Inflammatory macrophage (primary cell): ENCODE measurements at places on chromosomes 5 and 9.

GRCh38 chr5:65822710-65823109 is 100.7 kb downstream of the NLN start:
- no peak for DNase-seq

- DNase-seq: no peak
Measured at GRCh38 chr5:58999804-59000203, 416.9 kb downstream of the RAB3C start.

DNA sequence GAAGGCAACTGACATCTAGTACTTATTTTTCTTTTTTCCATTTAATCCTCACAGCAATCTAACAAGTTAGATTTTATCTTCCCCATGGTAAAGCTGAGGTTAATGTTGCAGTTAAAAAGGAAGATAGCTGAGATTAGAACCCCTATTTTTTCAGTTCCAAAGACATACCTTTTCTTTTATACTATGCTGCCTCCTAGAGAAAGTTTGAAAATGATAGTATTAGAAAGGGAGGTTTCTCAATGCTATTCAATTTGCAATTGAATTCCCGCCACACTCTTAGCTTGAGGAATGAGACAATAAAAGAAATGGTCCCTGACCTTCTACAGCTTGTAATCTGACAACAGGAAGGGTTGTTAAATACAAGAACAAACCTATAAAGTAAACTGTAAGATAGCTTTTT is 195.9 kb upstream of the TRIM32 start:
- DNase-seq: no peak

GRCh38 chr9:98318834-98319478 is 63.5 kb upstream of the TBC1D2 start:
- no peak for DNase-seq

DNA sequence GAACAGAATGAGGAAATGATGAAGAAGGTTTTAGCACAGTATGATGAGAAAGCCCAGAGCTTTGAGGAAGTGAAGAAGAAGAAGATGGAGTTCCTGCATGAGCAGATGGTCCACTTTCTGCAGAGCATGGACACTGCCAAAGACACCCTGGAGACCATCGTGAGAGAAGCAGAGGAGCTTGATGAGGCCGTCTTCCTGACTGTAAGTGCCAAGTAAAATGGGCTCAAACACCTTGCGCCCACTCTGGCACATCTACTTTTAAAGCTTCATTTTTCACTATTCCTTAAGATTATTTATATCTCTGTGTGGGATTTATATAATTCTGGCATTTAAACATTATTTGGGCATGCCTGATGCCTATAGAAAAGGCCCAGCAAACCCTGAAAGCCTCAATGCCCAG is 55.6 kb downstream of the CMYA5 start:
- DNase-seq: no peak

- no peak for DNase-seq
Measured at GRCh38 chr5:98301547-98301946, 471.9 kb upstream of the RGMB start.

GRCh38 chr5:32990593-32991420 is 279.7 kb downstream of the NPR3 start:
- no peak for DNase-seq

DNA sequence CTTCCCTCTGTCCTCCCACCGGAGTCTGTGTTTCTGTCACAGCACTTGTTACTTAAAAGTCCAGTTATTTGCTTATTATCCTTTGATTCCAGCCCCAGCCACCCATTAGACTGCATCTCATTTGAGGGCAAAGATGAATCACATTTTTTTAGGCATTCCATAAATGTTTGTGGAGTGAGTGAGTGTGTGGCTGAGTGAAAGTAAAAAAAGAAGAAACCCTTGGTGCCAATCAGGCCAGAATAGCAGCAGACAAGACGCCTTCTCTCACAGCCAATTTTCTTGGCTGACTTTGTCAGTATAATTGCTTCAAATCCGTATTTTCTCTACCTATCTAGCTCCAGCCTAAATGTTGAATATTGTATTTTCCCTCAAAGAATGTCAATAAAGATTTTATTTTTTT is 613.0 kb upstream of the WWC1 start:
- no peak for DNase-seq

DNA sequence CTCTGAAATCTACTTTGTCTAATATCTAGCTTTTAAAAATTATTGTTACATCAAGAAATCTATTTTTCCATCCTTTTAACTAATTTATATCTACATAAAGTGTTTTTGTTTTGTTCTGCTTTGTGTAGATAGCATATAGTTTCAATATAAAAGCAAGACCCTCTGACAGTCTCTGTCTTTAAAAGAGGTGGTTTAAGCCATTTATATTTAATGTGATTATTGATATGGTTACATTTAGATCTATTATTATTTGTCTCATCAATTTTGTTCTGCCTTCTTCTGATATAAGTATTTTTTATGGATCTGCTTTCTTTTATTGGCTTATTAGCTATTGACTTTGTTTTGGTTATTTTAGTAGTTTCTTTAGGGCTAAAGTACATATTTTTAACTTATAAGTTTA is 16.0 kb downstream of the HMGXB3 start:
- DNase-seq: no peak
